ENCODE measurements at places on chromosomes 13 and 19.

DNA sequence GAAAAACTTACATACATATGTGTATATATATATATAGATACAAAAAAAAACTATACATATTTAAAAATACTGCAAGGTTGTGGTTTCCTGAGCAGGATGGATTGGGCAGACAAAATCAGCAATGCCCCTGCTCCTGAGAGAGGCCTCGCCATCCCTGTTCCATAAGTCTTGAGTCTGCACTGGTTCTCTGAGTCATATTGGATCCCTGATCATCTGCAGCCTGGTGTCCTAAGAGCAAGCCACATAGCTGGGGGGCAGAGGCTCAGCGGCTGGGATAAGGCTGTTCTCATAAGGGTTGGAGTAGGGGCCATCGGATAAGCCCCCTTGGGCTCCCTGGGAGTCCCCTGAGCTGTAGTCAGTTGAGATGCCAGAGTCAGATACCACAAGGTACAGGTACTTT lies 3.3 kb downstream of the SWSAP1 start:
- DNase-seq = no peak

DNA sequence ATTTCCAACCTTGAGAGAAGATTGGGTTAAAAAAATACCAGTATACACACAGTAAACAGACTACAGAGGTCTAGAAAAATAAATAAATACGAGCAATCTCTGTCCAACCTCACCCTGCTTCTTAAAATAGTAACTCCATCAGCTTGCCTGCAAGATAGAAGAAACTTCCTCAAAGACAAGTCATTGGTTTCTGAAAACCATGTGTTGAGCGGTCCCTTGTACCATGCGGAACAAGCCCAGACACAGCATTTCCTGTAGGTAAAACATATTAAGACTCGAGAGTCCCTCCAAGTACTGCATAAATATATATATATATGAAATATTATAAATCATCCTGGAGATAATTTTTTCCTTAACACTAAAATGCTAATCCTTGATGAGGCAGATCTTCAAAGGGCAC lies 157.4 kb downstream of the MZT1 start:
- DNase-seq = no peak

GRCh38 chr13:111031531-111031961 lies 83.6 kb upstream of the ARHGEF7 start:
- DNase-seq = peak; percentile 58

DNA sequence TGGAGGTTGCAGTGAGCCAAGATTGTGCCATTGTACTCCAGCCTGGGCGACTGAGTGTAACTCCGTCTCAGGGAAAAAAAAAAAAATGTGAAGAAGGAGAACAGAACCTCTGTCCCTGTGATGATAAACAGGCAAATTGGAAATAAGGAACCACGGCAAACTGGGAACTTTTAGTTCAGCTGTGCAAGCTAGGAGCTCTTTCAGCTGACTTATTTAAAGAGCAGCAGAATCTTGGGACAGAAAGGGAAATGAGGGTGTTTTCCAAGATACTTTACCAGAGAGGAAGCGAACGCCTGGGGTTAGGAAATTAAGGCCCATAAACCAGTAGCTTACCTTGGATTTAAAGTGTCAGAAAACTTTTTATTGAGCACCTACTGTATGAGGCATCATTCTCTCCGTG lies 3.0 kb upstream of the UPF1 start:
- DNase-seq = no peak

GRCh38 chr13:80306337-80306972 lies 34.5 kb downstream of the SPRY2 start:
- DNase-seq = no peak

DNA sequence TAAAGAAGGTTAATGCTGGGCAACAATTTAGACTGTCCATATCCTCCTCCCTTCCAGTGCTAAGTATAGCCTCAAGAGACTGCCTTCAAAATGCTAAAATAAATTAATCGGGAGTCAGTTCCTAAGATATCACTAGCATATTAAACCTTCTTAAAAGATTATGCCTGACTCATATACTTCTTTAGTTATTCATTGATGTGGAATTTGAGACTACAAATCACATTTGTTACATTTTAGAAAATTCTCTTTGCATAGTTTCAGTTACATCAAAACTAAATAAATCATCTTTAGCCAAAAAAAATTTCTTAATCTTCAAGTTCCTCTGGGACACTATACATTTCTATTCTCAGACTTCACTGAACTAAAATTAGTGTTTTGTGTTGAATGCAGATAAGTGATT lies 769.1 kb downstream of the PCDH9 start:
- DNase-seq = no peak

DNA sequence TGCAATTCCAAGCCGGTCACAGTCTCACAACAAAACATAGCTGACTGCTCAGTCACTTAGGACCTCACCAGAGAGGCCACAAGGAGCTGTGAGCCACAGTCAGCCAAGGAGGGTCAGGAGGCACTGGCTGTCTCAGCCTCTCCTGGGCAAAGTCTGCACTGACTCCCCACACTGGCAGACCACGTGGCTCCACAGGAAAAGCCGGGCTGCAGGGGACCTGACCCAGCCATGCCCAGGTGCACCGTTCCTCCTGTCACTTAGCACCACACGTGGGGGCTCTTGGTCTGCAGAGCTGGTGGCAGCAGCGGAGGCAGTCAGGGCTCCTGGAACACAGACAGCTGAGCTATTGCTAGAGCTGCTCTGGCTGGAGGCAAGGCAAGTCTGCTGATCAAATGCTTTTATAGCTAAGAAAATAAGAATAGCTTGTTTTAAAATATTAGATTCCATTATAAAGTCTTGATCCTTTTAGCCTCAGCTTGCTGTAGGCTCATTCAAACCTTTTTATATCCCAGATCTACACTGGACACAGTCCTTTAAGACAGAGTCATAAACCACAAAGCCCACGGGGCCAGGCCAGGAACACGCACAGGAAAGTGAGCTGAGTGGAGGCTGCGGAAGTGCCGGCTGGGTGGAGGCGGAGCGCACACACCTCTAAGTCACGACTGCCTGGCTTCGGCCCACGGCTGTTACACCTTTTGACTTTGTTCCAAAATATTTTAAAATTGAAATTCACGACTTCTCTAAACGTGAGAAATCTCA lies 744.1 kb downstream of the UQCRFS1 start:
- no peak for DNase-seq

DNA sequence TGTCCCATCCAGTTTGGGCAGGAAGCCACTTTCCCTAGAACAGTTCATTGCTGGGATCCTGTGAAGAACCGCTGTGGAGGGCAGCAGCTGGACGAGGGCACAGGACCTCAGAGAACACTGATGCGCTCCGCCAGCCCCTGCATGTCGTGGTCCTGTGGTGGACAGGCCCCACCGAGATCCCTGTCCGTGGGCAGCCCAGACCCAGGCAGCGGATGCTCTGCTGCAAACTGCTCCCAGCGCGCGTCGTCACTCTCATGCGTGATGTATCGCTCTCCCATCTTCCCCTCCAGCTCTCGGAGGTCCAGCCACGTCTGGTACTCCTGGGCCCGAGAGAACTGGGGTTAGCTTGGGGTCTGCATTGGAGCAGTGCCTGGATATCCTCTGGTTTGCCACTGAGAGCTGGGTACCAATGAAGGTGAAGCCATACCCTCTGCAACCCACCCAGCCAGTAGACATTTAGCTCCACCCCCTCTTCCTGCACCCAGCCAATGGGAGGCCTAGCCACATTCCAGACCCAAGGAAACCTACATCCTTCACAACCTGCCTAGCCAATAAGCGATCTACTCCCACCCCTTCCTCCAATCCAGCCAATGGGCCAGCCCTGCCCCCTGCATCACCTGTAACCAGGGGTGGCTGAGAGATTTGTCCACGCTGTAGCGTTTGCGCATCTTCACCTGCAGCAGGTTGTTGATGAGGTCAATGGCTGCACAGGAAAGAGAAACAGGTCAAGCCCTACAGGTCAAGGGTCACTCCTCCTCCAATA lies 13.6 kb upstream of the DACT3 start:
- no peak for DNase-seq

- no peak for DNase-seq
Observed at GRCh38 chr13:111864566-111864965, 202.4 kb upstream of the SOX1 start.

DNA sequence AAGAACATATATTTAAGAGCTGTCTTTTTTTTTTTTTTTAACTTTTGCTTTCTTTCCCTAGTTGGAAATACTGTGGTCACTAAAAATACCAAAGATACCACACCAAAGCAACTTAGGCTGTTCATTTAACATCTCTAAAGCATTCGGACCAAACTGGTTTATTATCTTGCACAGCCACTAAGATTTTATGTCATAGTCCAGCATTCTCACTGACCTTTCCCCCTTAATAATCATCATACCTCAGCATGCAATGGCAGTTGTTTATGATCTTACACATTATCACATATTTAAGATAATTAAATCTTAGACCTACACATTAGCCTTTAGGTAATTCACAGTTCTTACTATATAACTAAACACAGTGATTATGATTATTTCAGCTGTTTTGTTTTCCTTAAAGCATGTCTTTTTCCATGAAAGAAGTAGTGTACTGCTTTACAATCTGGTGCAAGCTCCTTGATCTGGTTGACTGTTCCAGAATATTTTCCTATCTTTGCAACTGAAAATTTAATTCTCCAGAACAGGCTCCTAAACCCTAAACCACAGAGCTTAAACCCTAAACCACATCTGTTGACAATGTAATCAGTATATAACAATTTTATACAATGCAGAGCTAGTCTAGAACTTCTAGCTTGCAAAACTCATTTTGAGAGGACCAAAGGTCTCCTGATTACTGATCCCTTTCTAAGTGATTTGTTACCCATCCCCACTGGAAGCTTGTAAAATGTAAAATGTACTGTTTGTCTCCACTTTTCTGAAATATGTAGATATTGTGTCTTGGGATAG lies 74.2 kb downstream of the CDK8 start:
- no peak for DNase-seq

DNA sequence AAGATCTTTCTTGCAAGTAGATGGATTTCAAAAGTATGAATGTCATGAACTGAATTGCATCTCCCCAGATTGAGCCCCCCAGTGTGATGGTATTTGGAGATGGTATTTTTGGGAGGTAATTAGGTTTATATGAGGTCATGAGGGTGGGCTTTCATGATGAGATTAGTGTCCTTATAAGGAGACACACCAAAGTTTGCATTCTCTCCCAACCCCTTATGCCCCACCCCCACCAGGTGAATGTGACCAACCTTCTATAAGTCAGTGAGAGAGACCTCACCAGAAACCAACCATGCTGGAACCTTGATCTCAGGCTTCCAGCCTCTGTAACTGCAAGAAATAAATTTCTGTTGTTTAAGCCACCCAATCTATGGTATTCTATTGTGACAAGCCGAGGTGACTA lies 71.3 kb upstream of the POSTN start:
- DNase-seq = no peak

DNA sequence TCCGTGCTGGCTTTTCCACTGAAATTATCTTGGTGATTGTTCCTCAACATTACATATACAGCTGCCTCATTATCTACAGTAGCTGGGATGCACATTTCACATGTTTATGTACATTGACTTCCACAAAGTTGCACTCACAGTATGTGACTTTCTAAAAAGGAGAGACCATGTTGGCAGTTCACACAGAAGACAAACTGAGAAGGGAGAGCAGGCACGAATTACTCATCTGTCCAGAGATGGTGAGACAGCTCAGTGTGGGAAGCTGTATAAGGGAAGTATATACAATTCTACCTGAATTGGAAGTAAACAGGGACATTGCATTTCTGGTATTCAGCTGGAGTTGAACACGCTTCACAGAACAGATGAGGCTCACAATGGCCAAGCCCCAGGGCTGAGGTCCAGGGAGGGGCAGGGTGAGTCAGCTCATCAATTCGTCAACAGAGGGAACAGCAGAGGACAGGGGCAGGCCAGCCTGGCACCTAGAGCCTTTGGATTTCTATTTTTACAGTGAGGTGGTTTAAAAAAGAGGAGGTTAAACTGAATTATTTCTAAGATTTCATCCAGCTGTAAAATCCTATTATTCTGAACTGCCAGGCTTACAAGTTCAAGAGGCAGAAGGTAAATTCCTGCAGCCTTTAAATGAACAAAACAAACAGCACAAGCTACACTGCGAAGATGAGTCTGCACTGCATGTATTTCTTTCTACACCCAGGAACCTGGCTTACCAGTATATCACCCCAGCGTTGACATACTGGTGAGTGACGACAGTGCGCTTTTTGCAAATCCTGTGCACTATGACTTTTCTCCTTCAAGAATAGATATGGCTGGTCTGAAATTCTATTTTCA lies 9.8 kb downstream of the PARP4 start:
- no peak for DNase-seq

DNA sequence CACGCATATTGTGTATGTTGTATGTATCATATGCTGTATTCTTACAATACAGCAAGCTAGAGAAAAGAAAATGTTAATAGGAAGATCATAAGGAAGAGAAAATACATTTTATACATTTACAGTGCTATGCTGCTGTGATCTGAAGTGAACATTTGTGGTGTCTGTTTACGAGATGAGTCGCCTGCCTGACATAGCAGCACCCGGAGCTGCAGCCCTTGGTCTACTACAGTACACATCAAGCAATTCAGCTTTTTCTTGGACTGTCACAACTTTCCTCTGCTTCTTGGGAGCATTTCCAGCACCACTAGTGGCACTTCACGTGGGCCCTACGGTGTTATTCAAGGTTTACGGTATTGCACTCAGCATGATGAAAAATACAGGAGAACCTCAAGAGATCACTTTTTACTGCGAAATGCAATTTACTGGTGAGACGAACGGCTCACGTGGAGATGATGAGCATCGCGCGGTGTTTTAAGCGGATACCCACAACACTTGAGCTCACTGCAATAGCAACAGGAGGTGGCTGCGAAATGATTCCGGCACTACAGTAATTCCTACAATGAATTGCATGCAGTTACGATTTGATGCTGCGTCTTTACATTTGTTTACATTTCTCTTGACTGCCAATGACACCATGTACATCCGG lies 308.4 kb downstream of the FGF9 start:
- DNase-seq = no peak

DNA sequence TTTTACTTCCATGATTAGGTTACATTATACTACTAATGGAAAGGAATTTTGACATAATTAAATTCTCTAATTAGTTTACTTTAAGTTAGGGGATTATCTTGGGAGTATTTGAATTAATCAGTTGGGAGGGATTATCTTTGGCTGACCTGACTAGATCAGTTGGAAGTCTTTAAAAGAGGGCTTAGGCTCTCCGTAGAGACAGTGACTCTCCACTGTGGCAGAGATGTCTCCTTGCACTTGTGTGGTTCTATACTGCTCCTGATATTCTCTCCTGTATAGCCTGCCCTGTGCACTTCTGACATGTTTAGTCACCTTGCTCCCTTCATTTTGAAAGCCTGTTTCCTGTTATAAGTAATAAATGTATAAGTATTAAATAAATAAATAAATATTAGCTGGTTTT lies 1612.3 kb upstream of the PRR20A start:
- no peak for DNase-seq

Measured in 8988T (cell line).